NCI-H1092 treated with DMSO at 0.1 percent for 48 hours (cell line): ENCODE measurements at places on chromosomes 13 and 19.

DNA sequence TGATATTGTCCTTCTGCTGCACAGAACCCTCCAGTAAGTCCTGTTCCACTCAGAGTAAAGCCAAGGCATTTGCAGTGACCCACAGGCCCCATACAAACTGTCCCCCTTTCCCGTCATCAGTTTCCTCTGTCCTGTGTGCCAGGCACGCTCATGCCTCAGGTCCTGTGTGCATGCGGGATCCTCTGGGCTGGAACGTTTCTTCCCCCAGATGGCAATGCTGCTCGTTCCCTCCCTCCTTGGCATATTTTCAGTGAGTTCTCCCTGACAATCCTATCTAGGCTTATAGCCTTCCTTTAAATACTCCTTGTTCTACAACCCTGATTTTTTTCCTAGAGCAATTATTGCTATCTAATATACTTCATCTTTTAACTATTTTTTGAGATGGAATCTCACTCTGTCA lies 5.7 kb downstream of the OPA3 start:
- DNase-seq = no peak

DNA sequence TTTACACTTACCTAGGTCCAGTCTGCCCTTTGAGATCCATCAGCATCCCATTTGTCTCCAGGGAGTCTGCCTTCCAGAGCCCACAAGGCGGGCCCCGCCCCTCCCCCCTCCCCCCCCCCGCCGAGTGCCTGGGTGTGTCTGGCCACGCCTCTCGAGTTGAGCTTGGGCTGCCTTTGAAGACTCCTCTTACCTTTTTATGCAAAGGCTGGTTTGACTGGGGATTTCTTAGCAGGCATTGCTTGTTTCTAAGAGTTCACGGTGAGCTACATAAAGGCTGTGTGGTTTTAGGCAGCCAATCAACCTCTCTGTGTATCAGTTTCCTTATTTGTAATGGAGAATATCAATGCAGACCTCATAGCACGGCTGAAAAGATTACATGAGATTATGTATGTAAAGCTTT lies 11.3 kb downstream of the GPR12 start:
- no peak for DNase-seq

- DNase-seq = peak; percentile 28
These were observed 819.9 kb downstream of the OLFM4 start for GRCh38 chr13:53848366-53848961.

- no peak for DNase-seq
These were observed 118.3 kb downstream of the COL4A2 start for GRCh38 chr13:110425444-110425780.

- DNase-seq = no peak
These were observed 82.6 kb upstream of the FARP1 start for GRCh38 chr13:98060282-98060681.

- no peak for DNase-seq
These were observed 6.7 kb downstream of the SIGLEC11 start for GRCh38 chr19:49954092-49954829.

DNA sequence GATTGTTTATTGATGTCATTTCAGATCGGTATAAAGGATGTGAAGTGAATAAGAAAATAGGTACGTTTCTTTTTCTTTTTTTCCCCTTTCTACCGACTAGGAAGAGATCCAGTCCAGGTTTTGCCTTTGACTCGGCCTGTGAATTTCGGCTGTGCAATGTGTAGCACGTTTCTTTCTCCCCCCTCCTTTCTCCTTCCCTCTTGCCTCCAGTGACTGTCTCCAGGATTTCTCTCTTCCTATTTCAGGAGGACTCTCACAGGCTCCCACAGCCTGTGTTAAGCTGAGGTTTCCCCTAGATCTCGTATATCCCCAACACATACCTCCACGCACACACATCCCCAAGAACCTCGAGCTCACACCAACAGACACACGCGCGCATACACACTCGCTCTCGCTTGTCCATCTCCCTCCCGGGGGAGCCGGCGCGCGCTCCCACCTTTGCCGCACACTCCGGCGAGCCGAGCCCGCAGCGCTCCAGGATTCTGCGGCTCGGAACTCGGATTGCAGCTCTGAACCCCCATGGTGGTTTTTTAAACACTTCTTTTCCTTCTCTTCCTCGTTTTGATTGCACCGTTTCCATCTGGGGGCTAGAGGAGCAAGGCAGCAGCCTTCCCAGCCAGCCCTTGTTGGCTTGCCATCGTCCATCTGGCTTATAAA lies at the start of gene GPC6:
Gene GPC6 (plus strand): TSS at position 185 of the 657 bp plus-strand sequence.
- DNase-seq = peak; percentile 98

GRCh38 chr19:8488365-8488764 lies 14.1 kb downstream of the PRAM1 start:
- DNase-seq = no peak

GRCh38 chr19:46493236-46494145 lies 2.2 kb downstream of the PNMA8B start:
- DNase-seq = no peak

DNA sequence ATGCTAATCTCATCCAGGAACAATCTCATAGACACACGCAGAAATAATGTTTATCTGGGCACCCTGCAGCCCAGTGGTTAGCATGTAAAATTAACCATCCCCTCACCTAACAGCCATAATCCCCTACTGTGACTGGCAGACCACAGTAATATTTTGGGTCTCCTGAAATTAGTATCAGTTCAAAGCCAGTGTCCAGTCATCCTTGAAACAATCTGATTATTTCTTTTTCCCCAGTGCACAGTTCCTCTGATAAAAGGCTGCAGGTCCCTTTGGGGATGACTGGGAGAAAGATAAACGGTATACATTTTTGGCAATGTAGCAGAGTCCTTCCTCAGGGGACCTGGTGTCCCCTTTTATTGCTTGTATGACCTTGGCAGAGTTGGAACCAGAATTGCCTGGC lies 50.4 kb upstream of the CYSLTR2 start:
- no peak for DNase-seq

DNA sequence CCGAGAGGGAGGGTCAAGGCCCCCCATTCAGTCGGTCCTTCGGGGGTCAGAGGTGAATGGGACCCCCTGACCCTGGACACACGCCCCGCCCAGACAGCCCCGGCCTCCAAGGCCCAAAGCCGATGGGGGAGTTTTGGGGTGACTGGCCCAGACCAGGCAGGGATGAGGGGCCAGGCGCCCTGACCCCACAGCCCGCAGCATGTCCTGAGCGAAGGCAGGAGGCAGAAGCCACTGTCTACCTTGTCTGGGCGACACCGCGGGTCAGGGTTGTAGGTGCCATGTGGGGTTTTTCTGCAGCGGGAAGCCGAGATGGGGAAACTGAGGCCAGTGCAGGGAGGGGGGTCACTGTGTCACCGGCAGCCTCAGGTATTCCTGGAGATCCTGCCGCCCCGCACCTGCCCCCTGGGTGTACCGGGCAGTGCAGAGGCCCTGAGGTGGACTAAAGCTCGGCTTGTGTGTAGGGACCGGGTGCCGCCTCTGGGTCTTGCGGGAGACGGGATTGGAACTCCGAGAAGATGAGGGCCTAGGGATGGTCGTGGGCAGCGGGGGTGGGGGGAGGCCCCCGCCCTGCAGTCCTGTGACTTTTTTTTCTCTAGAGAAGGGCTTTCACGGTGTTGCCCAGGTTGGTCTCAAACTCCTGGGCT lies 8.5 kb downstream of the ARID3A start:
- DNase-seq = no peak

GRCh38 chr19:1074544-1075283 lies 7.7 kb downstream of the ARHGAP45 start:
- DNase-seq = peak; percentile 84

DNA sequence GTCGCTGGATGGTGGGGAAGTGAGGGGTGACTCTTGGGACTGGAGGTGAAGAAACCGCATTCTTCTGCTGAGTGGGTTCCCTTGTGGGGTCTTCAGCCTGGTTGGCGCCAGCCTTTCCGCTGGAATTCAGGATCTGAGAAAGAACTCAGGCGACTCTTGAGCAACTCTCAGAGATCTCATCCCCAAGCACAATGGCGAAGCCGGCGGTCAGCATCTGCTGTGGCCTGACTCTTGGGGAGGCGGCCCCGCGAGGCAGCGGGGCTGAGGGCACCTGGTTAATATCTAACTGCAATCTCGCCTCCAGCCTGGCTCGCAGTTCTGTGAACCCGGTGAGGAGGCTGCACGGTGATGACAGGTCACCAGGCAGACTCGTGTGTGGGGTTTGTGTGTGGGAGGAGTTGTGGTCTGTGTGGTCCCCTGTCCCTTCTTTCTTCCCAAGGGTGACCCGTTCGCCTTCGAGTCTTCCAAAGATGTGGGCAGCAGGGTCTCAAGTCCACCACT lies 883 bp downstream of the ZNF441 start:
- DNase-seq = no peak

DNA sequence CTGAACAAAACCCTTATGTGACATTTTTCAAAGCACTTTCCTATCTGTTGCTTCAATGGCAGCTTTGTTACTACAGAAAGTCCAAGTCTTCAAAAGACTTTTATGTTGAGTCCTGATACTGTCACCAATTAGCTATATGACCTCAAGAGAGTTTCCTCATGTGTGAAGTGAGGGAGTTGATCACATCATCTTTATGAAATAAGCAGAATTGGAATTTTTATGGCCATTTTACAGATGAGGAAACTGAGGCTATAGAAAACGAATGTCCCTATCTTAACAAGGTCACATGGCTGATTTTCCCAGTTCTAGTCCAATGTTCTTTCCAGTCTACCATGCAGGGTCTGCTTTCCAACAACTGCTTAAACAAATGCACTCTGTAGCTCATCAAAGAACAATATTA lies 2.6 kb downstream of the TNFRSF19 start:
- DNase-seq = no peak

DNA sequence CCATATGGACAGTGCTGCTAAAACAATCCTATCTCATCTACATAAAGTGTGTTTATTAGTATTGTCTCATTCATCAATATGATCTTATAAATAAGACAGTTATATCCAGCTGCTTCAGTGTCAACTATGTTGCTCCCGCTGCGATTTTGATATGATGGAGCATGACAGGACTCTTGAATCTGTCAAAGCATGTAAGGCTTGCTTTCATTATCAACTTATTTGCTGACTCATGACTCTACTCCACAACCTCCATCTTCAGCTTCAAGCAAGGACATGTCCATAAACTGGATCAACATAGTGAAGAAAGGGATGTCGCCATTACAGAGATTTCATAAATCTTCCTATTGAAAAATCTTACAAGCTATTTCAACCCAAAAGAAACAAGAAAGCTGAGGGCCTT lies 2812.6 kb downstream of the PCDH9 start:
- no peak for DNase-seq

DNA sequence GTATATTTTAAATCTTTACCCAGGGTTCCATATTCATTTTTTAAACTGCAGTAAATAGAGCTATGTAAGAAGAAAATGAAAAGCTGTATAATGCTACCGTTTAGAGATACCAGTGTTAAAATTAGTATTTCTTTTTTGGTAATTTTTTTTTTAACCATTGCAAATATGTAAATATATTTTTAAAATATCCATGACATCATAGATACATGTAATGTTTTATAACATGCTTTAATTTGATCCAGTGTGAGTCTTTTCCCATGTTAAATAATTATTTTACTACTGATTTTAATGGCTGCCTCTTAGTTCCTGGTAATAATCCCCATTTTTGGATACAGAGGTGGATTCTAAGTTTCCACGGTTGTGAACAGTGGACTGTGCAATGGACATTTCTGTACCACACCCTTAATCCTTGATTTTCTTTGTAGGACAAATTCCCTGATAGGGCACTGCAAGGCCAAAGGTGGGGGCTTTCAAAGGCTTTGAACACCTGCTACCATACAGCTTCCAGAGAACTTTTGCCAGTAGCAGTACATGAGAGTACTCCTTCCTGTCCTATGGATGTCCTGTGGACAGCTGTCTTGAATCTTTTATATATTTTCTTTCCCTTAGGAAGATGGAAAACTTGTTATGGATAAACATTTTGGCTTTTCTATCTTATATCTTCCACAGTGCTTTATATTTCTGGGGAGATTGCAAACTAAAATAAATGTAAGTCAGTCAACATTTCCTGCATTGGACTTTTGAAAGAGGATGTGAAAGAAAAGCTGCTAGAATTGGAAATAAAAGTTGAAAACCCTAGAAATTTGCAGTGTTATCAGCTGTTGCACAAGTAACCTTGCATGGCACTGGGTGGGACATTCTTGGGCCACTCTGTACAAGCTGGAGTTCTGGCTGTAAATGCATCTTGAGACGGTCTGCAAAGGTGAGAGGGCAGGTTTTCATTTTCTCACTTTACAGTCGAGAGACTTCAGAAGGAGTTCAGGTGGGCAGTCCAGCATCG lies 46.8 kb downstream of the ARHGEF7 start:
- DNase-seq = no peak

DNA sequence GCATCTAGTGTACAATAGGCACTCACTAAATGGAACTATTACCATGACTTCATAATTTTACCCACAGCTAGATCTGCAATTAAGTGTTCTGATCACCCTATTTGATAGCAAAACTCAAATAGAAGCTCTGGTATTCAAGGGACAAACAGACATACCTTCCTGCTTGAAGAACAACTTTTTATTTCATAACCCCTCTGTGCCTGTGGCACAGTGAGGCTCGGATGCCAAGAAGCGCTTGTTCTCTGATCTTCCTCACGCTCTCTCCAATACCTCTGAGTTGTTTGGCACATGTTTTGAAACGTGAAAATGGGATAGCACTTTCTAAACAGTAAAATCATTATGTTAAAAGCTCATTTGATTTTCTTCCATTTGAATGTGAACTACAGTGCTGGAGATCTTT lies 232.0 kb downstream of the KLF5 start:
- DNase-seq = no peak

DNA sequence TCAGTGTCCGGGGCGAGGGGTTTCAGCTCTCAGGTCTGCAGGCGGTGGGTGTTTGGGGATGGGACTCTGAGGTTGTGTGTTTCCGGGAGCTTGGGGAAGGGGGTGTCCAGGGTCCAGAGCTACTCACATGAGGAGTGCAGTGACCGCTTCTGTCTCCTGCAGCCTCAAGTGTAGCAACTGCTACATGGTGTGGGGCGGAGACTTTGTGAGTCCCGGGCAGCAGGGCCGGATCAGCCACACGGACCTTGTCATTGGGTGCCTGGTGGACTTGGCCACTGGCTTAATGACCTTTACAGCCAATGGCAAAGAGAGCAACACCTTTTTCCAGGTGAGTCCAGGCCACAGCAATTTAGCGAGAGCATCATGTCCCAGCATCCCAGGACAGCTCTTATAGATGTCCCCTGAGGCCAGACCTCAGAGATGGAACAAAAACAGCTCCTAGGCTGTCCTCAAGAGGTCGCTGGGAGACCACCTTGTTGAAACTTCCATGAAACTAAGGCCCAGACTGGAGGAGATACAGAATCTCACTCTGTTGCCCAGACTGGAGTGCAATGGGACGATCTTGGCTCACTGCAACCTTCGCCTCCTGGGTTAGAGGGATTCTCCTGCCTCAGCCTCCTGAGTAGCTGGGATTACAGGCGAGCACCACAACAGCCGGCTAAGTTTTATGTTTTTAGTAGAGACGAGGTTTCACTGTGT lies 44.9 kb downstream of the RYR1 start:
- no peak for DNase-seq

GRCh38 chr13:66001140-66001539 lies 1229.0 kb downstream of the PCDH9 start:
- no peak for DNase-seq

GRCh38 chr13:27118428-27119054 lies 53.1 kb downstream of the USP12 start:
- no peak for DNase-seq

- no peak for DNase-seq
These were observed 115.6 kb upstream of the NBEA start for GRCh38 chr13:34826432-34826831.
